ENCODE measurements at places on chromosomes 2 and 18. TPM values are rescaled to one million over a fixed set of nuclear protein-coding genes. Genes with fewer than 3 reads are reported as not detected.
A peak's percentile ranks its signal among the peaks of the same experiment; 100 is the strongest.

- no peak for DNase-seq
Measured at GRCh38 chr2:45394842-45395241, 216.2 kb downstream of the SRBD1 start.

- DNase-seq, result peak; percentile 21
Measured at GRCh38 chr2:180472133-180472532, 465.0 kb upstream of the CWC22 start.

DNA sequence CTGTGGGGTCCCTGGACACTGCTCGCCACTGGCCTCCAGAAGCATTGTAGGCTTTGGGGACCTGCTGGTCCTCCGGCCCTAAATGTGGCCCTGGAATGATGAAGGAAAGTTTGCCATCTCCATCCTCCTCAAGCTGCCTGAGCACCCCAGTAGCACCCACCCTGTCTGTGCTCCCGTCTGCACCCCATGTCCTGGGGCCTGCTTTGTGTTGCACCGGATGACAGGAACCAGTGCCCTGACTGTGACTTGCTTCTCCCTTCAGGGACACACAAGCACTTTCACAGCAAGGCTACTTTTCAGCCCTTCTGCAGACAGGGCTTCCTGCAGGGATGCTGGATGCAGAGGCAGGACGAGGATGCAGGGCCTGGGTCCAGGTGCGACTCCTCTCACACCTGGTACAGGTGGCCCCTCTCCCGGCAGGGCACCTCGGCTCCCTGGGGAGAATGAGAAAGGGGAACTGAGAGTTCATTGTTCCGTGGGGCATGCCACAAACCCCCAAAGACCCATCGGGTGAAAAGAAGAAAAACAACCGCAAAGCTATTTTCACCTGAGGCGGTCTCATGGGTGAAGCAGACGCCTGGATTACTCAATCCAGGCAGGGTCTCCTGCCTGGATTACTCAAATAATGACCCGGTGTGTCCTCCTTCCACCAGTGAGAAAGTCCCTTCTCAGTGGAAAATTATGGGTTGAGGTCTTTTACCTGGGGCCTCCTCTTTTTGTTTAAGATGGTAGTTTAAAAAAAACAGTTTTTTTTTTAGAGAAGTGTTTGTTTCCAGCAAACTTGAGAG lies 74.9 kb downstream of the LONRF2 start:
- DNase-seq, result no peak

GRCh38 chr2:127045792-127046501 lies 61.0 kb downstream of the BIN1 start:
- no peak for DNase-seq

DNA sequence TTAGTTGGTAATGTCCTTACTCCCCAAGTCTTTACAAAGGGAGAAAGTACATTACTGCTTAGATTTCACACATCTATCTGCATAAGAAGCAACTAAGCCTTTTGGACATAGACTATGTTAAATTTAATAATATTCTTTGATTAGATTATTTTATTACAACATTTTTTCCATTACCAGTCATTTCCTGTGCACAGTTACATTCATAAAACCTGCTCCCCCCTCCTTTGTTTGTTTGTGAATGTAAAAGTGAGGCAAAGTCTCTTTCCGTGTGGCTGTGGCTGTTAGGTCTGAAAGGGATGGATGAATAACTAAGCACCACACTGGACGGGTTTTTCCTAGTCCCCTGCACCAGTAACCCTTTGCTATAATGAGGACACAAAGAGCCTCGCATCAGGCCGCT lies 9.6 kb downstream of the PTGR3 start:
- no peak for DNase-seq

- no peak for DNase-seq
Measured at GRCh38 chr2:44736270-44736942, 205.1 kb upstream of the SIX3 start.

- DNase-seq, result no peak
Measured at GRCh38 chr2:200477667-200478131, 32.2 kb downstream of the KCTD18 start.

DNA sequence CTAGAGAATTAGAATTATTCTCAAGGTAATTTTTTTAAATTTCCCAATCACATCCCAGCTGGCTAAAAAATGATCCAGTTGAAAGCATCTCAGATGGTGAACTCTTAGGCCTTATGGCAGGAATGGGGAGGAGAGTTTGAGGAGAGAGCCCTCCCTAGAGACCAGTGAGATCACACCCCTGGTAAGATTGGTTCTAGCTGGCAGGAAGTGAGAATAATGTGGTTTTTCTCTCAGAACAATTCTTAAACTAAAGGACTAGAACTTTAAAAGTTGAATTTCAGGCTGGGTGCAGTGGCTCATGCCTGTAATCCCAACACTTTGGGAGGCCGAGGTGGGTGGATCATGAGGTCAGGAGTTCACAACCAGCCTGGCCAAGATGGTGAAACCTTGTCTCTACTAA lies 120.2 kb downstream of the MYO3B start:
- no peak for DNase-seq

- DNase-seq, result no peak
Measured at GRCh38 chr2:151021747-151022452, 239.8 kb downstream of the RBM43 start.

- peak; percentile 29 for DNase-seq
Measured at GRCh38 chr2:41782306-41783158, 265.3 kb upstream of the PKDCC start.

GRCh38 chr2:112342067-112342550 lies 66.7 kb downstream of the ZC3H6 start:
- no peak for DNase-seq

- no peak for DNase-seq
Measured at GRCh38 chr18:54673936-54674335, 82.9 kb downstream of the DYNAP start.

GRCh38 chr2:3789256-3789655 lies 85.9 kb downstream of the DCDC2C start:
- DNase-seq, result no peak

- DNase-seq, result peak; percentile 38
Measured at GRCh38 chr2:64463781-64464180, 9.8 kb downstream of the LGALSL start.

DNA sequence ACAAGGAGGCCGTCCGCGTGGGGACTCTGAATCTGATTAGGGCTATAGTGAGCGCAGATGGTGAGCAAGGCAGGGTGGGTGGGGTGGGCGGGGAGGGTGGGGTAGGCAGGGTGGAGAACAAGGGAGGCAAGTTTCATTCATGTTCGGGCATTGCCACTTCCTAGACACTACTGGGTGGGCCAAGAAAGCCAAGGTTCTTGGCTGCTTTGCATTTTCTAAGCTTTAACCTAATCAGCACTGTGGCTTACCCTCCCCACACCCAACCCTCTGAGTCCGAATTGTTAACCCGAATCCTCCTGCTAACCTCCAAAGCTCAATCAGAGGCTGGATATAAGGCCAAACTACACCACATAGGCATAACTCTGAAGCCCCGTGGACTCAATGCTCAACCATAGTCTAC lies 18.1 kb downstream of the MROH2A start:
- DNase-seq, result no peak

DNA sequence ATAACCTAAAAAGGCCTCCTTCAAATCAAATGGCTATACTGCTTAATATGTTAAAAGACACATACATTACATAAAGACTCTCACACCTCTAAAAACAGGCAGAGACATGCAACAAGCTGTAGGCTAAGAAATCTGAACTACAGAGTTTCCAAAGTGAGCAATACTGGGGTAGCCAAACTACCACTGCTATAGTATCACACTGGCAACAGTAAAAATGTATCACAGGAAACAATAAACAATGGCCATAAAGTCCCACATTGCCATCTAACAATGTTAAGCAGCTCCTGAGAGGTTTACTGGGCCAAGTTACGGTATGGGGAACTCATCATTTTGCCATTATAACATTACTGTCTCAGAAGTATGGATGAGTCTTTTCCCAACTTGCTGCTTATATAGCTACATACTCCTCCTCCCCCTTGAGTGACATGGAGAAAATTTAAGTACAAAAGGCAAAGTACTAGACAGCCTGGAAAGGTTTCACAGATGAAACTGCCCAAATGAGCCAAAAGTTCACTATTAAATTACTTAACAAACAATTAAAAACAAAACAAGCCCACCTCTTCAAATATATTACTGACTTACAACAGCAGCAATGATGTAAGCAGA lies 50.3 kb downstream of the SS18 start:
- no peak for DNase-seq

- no peak for DNase-seq
Measured at GRCh38 chr18:63137999-63138435, 181.6 kb downstream of the BCL2 start.

DNA sequence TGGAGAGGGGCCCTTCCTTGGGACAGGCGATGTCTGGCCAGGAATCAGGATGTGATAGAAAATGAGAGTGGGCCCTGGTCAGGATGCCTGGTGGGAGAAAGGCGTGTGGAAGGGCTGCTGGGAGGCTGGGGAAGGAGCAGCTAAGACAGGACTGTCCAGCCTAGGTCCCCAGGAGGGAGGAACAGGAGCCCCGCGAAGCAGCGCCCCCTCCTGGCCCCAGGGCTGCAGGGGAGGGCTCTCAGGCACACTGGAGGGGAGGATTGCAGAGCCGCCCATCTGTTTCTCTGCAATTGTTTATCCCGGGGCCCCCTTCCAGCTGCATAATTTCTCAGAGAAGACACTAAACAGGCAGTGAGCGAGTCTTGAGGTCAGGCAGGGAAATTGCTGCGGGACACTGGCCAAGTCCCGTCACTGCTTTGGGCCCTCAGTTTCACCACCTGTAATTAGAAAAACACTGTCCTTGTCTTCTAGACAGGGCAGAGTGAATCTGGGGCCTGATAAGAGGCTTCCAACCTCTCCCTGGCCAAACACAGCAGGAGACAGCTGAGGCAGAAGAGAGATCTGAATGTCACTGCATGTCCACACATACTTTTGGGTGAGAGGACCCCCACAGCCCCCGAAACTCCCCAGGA lies 3.9 kb upstream of the NPPC start:
- DNase-seq, result no peak

- DNase-seq, result peak; percentile 35
Measured at GRCh38 chr2:43218702-43219382, 7.6 kb downstream of the ZFP36L2 start.

The CENPA gene
- total RNA-seq, result 67.8 TPM

The NDC80 gene
- total RNA-seq, result 83.3 TPM

The PLCL1 gene
- total RNA-seq, result not detected

The GAL3ST2 gene
- not detected for total RNA-seq

The GYPC gene
- total RNA-seq, result 192 TPM

The REG3A gene
- not detected for total RNA-seq

The HOXD13 gene
- total RNA-seq, result 1.2 TPM

The SLC19A3 gene
- not detected for total RNA-seq

The CROCC2 gene
- 0.12 TPM for total RNA-seq

The CNDP1 gene
- total RNA-seq, result not detected

The TMEM178A gene
- 0.10 TPM for total RNA-seq

Measured in RPMI7951 (cell line).